ENCODE measurements at places on chromosomes 2 and 18. TPM values are rescaled to one million over a fixed set of nuclear protein-coding genes. Genes with fewer than 3 reads are reported as not detected.

- no peak for DNase-seq
Observed at GRCh38 chr18:53838746-53839145, 385.7 kb downstream of the MBD2 start.

- no peak for DNase-seq
Observed at GRCh38 chr18:26696786-26697185, 148.4 kb upstream of the KCTD1 start.

C2orf49 gene
- total RNA-seq = 29.3 TPM

RBM43 gene
- 9.0 TPM for total RNA-seq

GRCh38 chr2:69082430-69082997 is 69.5 kb downstream of the ANTXR1 start:
- no peak for DNase-seq

DNA sequence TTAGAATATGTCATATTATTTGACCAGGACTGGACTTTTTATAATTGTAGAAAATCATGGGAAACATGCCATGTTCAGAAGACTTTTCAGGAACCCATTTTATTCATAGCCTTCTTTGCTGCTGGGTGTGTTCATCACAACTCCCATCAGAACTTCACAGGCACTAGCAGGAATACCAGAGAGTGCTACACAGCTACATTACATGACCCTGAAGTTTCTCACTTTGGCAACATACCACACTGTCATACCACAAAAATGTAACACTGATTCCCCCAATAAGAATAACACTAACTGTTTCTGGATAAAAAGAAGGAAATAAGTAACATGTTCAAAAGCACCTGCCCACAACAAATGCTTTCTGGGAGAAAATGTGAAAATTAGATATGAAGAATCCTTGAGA is 405.4 kb downstream of the CDH2 start:
- no peak for DNase-seq

DNA sequence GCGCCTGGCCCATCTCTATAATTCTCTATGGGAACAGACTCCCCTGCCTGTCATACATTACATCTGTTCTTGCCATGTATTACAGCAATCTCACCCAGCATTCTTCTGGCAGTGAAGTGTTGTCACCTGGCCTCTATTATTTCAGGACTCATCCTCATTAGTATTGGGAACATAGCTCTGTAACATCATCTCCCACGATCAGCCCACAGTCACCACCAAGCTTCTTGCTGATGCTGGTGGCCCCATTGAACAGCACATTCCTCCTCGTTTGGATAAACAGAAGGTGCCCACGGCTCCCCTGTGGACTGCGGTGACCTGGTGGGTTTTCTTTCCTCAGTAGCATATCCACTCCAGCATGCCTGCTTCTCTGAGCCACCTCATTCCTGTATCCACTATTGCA is 21.5 kb downstream of the CHCHD5 start:
- DNase-seq = no peak

GTF3C2 gene
- total RNA-seq = 121 TPM

DNA sequence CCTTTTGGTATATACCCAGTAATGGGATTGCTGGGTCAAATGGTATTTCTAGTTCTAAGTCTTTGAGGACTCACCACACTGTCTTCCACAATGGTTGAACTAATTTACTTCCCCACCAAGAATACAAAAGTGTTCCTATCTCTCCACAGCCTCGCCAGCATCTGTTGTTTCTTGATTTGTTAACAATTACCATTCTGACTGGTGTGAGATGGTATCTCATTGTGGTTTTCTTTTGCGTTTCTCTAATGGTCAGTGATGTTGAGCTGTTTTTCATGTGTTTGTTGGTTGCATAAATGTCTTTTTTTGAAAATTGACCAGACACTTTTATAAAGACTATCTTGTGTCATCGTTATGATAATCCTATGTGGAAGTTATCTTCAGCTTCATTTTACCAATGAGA is 16.0 kb upstream of the ATP8B1 start:
- no peak for DNase-seq

- DNase-seq = no peak
Observed at GRCh38 chr2:54468673-54469072, 12.5 kb downstream of the SPTBN1 start.

DNA sequence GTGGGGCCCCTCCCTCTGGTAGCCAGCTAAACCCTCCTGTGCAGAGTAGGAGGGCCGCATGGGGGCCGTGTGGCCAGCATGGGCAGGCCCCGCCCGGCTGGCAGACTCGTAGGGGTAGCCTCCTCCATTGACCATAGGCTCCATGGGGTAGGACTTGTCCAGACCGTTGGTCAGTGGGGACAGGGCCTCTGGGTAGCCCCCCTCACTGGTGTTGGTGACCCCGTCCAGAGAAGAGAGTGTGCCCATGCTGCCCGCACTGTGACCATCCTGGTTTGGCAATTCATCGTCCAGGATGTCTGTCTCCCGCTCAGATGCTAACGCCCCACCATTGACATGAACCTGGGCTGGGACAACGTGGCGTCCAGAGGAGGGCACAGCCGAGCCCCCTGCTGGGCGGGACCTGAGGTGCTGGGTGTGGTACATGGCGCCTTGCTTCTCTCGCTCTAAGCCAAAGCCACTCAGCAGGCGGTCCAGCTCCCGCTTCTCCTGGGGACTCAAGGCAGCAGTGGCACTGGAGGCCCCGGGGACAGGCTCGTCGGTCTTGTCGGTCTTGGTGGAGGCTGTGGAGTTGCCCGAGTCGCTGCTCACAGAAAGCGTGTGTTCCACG is 154.3 kb downstream of the TNS1 start:
- DNase-seq = no peak

- DNase-seq = no peak
Observed at GRCh38 chr2:88642278-88642677, 15.0 kb upstream of the EIF2AK3 start.

OR6B3 gene
- total RNA-seq = not detected

GRCh38 chr2:236464140-236464539 is 105.5 kb upstream of the ACKR3 start:
- no peak for DNase-seq

PLA2R1 gene
- not detected for total RNA-seq

GRCh38 chr18:62729487-62730386 is 14.4 kb downstream of the PHLPP1 start:
- no peak for DNase-seq

DNA sequence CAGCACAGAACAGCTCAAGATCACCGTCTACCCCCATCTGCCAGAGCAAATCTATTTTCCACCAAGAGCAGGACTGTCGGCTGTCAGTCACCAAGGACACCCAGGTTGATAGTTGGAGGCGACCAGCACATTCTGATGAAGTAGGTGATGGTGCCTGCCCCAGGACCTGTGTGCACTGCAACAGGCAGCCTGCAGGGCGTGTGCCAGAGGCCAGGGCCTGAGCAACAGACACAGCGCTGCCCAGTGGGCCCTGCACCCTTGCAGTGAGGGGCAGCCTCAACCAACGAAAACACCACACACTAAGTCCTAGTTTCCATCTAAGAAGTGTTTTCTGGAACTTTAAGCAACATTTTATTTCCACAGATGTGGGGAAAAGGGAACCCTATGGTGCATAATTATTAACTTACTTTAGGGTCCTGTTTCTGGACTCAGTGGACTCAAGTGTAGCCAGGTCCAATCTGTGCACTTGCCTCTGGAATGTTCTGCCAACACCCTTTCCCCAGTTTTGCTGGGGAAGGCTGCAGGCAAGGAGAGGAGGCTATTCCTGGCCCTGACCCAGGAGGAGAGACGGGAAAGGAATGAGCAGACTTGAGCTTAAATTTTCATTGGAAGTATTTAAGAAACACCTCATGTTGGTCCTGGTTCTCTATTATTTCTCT is 61.5 kb downstream of the ADNP2 start:
- no peak for DNase-seq

IL36RN gene
- total RNA-seq = not detected

CCDC178 gene
- total RNA-seq = not detected

DNA sequence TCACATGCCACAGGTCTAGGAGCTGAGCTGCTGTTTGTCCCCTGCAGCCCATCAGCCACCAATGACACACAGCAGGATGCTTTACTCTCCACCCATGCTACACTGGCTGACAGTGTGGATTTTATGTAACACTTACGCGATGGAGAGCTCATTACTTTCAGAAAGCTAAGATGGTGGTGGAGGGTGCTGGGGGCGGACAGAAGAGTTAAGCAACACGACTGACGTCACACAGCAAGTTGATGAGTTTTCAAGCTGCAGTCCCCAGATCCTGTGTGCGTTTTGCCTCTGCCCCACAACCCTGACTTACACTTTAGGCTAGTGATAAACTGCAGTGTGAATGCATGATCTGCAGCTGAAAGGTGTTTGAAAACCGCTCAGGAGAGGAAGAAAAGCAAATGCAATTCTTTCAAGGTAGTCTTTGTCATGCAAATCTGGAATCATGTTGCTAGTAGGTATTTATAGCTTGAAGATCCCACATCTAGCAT is 42.4 kb downstream of the MRPS5 start:
- no peak for DNase-seq

GRCh38 chr2:133680343-133681049 is 112.2 kb upstream of the NCKAP5 start:
- DNase-seq = no peak

- DNase-seq = no peak
Observed at GRCh38 chr2:31660812-31661335, 80.1 kb upstream of the SRD5A2 start.
